ENCODE measurements at places on chromosomes 5 and 9.

DNA sequence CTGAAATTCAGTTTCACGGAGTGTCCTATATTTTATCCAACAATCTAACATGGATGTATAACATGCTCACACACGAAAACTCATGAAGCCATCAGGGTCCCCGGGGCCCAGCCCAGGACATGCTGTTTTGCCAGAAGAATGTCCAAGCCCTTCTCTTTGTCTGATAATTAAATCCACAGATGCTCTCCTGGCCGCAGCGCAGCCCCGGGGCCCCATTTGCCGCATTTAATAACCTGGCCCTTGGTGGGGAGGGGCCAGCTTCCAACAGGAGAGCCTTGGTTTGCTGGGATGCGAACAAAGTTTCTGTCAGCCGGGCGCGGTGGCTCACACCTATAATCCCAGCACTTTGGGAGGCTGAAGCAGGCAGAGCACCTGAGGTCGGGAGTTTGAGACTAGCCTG, 30.0 kb downstream of the PLPP7 start:
- no peak for DNase-seq

- DNase-seq, result no peak
Observed at GRCh38 chr5:106290841-106291240, 1379.9 kb downstream of the EFNA5 start.

DNA sequence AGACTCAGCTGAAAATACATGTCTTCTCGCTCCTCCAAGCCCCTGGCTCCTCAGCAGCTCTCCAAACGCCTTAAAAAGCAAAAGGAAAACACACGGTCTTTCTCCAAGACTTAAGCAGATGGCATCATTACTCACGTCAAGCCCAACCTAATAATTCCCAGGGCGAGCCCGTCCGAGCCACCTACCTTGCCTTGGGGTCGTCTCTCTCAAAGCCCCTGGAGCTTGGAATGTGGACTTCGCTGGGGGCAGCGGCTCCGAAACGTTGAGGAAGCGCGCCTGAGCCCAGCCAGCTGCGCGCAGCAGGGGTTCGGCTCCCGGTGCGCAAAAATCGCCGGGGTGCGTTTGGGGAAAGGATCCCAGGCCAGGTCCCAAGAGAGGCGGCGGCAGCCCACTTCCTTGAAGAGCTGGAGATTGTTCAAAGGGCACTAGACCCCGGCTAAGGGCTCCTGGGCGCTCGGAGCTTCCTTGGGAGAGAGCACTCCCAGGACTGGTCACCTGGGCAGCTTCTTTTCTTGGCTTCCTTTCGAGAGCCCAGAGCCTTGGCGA, 395 bp downstream of the DRD1 start:
- DNase-seq, result peak; percentile 36

GRCh38 chr5:166073901-166074581, 2217.4 kb upstream of the WWC1 start:
- no peak for DNase-seq

- DNase-seq, result no peak
Observed at GRCh38 chr5:166708291-166708690, 1583.2 kb upstream of the WWC1 start.

- no peak for DNase-seq
Observed at GRCh38 chr5:22431840-22432239, 421.3 kb downstream of the CDH12 start.

DNA sequence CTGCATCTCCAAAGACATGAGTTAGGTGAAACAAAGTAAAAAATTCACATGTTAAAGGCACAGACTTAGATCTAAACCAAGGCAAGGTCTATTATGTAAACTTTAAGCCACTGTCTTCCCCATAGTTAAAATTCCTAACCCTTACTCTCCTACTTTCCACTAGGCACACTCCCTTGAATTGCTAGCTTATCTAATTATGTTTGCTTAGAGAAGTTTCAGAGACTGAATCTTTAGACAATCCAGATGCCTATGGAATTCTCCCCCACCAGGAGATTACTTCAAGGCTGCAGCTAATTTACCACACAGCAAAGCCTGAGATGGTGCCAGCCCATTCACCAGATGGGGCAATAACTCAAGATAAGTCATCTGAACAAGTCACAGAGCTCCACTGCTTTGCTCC, 803.1 kb upstream of the COX7C start:
- DNase-seq, result no peak

- peak; percentile 96 for DNase-seq
Observed at GRCh38 chr9:133356391-133357091, at the start of the genes SURF1 and SURF2. Gene SURF1, minus strand, starts transcription at chr9:133356487. Its CDS starts 34 bp downstream, at chr9:133356453. Gene SURF2, plus strand, starts transcription at chr9:133356550. Its CDS starts 43 bp downstream, at chr9:133356593.

All from GM13976 (cell line).